HFFc6 (cell line): ENCODE measurements at places on chromosomes 16 and 17. TPM values are rescaled to one million over a fixed set of nuclear protein-coding genes. Genes with fewer than 3 reads are reported as not detected.

The FAHD1 gene
- 32.1 to 45.1 TPM (median 34.3 TPM) in 3 replicates for total RNA-seq

GRCh38 chr16:1068451-1068850 lies 4.1 kb upstream of the SSTR5 start:
- H3K27me3 ChIP-seq, result peaks cover 26% of the 10 kb centered on the region
- no peaks in the 10 kb centered on the region for H3K4me1 ChIP-seq
- no peak overlapping the region for H3K27ac ChIP-seq
- no peaks in the 10 kb centered on the region for H3K36me3 ChIP-seq
- no peak overlapping the region for H3K4me3 ChIP-seq

DNA sequence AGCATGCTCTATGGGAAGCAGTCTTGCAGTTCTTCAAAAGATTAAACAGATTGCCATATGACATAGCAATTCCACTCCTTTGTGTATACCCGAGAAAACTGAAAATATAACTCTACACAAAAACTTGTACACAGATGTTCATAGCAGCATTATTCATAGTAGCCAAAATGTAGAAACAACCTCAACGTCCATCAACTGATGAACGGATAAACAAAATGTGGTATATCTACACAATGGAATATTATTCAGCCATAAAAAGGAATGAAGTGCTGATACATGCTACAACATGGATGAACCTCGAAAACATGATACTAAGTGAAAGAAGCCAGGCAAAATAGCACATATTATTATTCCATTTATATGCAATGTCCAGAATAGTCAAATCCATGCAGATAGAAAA lies 221.2 kb upstream of the PSMD7 start:
- H3K27ac ChIP-seq, result no peak overlapping the region
- H3K36me3 ChIP-seq, result no peaks in the 10 kb centered on the region
- H3K27me3 ChIP-seq, result no peaks in the 10 kb centered on the region
- no peaks in the 10 kb centered on the region for H3K4me1 ChIP-seq
- DNase-seq, result no peak

DNA sequence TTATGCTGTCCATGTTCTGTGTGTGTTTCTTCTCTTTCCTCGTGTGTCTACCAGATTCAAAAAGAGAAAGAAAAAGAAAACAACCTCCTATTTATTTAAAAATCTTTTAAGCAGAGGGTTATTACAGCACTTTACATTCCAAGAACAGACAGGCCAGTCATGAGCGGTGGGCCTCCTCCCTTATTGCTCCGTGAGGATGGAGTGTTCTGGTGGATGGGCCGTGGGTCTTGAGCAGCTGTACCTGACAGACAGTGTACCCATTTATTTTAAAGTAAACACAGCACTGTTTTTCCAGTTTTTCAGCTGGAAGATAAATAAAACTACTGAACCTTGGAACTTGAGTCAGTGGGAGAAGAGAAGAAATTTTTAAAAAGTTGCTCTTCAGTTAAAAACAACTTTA lies 52.4 kb downstream of the WWP2 start:
- DNase-seq, result no peak
- peaks cover 26% of the 10 kb centered on the region for H3K36me3 ChIP-seq
- no peaks in the 10 kb centered on the region for H3K4me1 ChIP-seq
- H3K27me3 ChIP-seq, result no peaks in the 10 kb centered on the region
- H3K4me3 ChIP-seq, result no peak overlapping the region

- no peaks in the 10 kb centered on the region for H3K27me3 ChIP-seq
- H3K27ac ChIP-seq, result peak overlapping the region; percentile 85
- peaks cover 4% of the 10 kb centered on the region; the same call in 1 of the 2 replicates for H3K36me3 ChIP-seq
- H3K4me3 ChIP-seq, result peak overlapping the region; percentile 65
- peak; percentile 65 for DNase-seq
- peaks cover 14% of the 10 kb centered on the region for H3K4me1 ChIP-seq
Measured at GRCh38 chr16:75029854-75030253, 31.0 kb downstream of the ZNRF1 start.

DNA sequence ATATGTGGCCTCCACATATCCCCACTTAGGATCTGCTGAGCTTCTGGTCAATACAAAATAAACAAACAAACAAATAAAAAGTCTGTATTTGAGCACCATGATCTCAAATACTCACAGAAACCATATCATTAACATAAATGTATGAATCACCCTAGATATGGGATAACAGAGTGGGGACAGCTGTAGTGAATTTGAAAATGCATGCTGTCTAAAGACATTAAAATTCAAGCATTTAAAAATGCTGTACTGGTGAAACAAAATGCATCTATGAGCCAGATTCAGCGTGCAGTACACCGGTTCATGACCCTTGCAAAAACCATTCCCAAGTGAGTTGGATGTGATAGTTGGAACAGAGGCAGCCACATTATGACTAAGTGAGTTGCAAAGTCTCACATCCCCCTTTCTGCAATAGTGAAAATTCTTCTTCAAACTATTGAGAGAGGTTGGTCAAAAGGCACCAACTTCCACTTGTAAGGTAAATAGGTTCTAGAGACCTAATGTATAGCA lies 12.3 kb downstream of the GRIN2A start:
- peaks cover 7% of the 10 kb centered on the region; the same call in 1 of the 2 replicates for H3K36me3 ChIP-seq
- H3K27me3 ChIP-seq, result no peaks in the 10 kb centered on the region; the same call in 1 of the 2 replicates
- H3K27ac ChIP-seq, result no peak overlapping the region
- peak; percentile 13 for DNase-seq
- no peak overlapping the region for H3K4me3 ChIP-seq

DNA sequence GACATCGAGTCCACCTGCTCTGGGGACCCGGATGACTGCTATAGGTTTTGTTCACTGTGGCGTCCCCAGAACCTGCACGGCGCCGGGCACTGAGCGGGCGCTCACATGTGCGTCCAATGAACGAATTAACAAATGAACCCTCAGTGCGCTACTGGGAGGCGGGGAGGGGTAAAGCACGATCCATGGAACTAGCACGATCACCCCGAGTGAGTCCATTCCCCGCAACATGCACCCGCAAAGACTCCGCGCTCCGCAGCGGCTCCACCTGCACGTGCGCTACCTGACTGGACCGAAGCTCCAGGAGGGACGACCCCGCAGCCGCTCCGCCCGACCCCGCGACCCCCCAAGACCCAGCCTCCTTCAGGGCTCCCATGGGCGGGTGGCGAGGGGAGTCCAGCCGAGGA lies 491 bp downstream of the TRAP1 start:
- H3K4me1 ChIP-seq, result peaks cover 21% of the 10 kb centered on the region
- peaks cover 20% of the 10 kb centered on the region for H3K36me3 ChIP-seq
- DNase-seq, result no peak
- peaks cover 7% of the 10 kb centered on the region for H3K27me3 ChIP-seq

DNA sequence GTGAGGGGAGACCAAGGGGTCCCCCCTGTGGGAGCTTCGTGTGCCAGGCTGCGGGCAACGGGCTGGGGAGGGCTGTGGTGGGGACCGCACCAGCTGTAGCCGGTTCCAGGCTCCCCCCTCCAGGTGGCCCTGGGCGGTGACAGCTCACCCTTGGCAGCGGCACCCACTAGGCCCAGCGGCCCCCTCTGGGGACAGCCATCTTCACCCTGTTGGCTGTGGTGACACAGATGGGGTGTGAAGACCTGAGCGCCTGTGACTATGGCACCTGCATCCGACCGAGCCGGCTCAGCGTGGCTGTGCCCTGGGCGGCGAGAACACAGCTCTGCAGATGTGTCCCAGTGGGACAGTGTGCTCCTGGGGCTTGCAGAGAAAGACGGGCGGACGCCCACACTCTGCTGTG lies 1.1 kb upstream of the C1QTNF8 start:
- H3K4me1 ChIP-seq, result no peaks in the 10 kb centered on the region
- no peak overlapping the region for H3K4me3 ChIP-seq
- no peaks in the 10 kb centered on the region; the same call in 1 of the 2 replicates for H3K36me3 ChIP-seq
- H3K27me3 ChIP-seq, result peaks cover 1% of the 10 kb centered on the region; the same call in 1 of the 2 replicates
- DNase-seq, result no peak

- peaks cover 19% of the 10 kb centered on the region for H3K27me3 ChIP-seq
- peaks cover 22% of the 10 kb centered on the region for H3K4me1 ChIP-seq
- H3K27ac ChIP-seq, result no peak overlapping the region
- no peak for DNase-seq
Measured at GRCh38 chr17:70173681-70174080, 4.3 kb downstream of the KCNJ2 start.

DNA sequence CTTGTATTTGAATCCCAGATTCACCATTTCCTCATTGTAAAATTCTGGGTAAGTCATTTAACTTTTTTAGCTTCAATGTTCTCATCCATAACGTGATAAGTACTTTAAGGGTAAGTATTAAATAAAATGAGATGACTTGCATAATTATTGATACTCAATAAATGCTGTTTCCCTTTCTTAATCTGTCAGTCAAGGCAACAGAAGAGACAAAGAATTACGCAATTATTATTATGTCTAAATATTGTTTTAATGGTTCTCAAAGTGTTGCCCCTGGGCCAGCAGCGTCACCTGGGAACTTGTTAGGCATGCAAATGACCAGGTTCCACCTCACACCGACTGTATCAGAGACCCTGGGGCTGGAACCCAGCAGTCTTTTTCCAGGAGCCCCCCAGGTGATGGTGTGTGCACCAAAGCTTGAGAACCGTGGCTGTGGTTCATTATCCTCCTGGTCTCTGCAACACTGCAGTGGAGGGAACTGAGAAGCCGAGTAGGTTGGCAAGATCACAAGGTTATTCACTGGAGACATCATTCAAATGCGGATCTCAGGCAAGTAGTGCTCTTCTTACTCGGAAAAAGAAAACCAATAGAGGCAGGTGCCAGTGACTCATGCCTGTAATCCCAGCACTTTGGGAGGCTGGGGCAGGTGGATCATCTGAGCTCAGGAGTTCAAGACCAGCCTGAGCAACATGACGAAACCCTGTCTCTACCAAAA lies 43.5 kb downstream of the LYRM9 start:
- H3K27me3 ChIP-seq, result peaks cover 27% of the 10 kb centered on the region
- no peaks in the 10 kb centered on the region for H3K4me1 ChIP-seq
- no peak overlapping the region for H3K27ac ChIP-seq
- no peak overlapping the region for H3K4me3 ChIP-seq
